Muscle of back (tissue), 13 donors: ENCODE measurements at places on chromosomes 7 and 10. TPM values are rescaled to one million over a fixed set of nuclear protein-coding genes. Genes with fewer than 3 reads are reported as not detected.

- DNase-seq, result peak; percentile 97
Measured at GRCh38 chr10:95656291-95657164, at the start of gene ALDH18A1. Gene ALDH18A1 (minus strand): TSS chr10:95656711. CDS start chr10:95653377, 3,334 bp downstream.

The IGFBP3 gene
- polyA plus RNA-seq, result 226 TPM

DNA sequence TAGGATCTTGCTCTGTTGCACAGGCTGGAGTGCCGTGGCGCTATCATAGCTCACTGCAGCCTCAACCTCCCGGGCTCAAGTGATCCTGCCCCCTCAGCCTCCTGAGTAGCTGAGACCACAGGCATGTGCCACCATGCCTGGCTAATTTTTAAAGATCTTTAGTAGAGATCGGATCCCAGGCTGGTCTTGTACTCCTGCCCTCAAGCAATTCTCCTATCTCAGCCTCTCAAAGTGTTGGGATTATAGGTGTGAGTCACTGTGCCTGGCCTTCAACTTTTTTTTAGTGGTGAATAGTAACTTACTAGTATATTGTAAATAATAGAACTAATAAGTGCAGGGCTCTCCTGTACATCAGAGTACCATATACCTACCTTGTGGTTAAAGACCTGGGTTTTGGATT is 52.1 kb upstream of the LMTK2 start:
- no peak for DNase-seq

- no peak for DNase-seq
Measured at GRCh38 chr7:131170440-131171271, 157.0 kb upstream of the MKLN1 start.

The AGAP3 gene
- 69.2 TPM for polyA plus RNA-seq

GRCh38 chr7:125506331-125506730 is 576.7 kb upstream of the POT1 start:
- DNase-seq, result no peak

DNA sequence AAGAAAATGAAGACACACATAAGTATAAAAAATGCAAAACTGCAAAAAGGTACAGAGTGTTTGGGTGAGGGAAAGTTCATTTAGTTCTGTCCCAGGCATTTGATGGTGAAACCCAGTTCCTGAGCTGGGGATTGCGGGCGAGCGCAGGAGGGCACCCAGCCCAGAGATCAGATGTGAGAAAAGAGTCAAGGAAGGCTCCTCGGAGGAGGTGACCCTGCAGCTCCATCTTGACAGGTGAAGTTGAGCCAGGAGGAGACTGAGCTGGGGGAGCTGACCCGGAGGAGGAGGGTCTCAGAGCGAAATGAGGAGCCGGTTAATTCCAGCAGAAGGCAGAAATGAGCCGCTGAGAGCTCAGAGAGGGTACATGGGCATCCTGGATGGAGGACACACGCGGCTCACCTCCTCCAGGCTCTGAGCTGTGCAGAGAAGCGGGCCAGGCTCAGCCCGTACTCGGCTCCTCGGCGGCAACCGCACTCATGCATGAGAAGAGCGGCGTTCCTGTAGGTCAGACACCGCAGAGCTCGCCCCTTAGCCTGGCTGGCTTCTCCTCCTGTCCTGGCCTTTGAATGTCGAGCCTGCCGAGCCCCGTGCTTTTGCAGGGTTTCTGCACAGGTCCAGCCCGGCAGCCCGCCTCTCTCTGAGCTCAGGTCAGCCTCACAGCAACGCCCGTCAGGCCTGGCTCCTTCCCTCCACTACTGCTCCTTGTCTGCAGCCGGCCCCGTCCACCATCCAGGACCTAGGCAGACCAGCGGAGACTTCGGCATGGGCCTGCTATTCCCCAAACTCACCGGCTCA is 9.5 kb upstream of the RAMP3 start:
- DNase-seq, result no peak

The AGAP5 gene
- 5.5 TPM for polyA plus RNA-seq

GRCh38 chr10:97090644-97091043 is 95.1 kb downstream of the SLIT1 start:
- no peak for DNase-seq

DNA sequence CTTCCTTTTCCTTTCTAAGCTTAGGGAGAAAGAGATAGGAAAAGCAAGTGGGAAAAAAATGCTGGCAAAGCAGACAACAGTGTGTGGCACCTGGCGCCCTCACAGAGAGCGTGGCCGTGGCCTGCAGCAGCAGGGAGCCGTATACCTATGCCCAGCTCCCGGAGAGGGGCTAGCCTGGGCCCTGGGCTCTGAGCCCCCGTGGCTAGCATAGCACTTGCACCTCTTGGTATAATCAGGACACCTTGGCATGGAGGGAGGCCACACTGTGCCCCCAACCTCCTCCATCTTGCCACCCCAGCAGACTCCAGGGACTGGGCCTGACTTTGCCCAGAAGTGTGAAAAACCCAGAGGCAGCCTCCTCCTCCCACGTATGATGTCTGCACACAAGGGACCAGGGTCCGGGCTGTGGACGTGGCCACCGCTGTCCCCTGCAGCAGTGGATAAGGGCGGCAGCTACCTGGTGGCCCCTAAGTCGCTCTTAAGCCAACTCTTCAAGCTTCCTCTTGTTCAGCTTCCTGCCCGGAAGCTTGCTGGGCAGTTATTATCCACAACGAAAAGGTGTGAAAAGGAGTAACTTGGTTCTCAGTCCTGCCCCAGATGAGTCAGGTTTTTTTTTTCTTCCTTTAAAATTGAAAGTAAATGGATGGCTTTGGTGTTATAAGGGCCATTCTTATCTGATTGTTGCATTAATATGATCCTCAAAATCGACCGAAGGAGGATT is 249.1 kb upstream of the PITRM1 start:
- no peak for DNase-seq

GRCh38 chr10:6558759-6559461 is 21.2 kb downstream of the PRKCQ start:
- DNase-seq, result no peak

- no peak for DNase-seq
Measured at GRCh38 chr7:29510028-29510427, 53.6 kb upstream of the PRR15 start.

The VAX1 gene
- polyA plus RNA-seq, result not detected

DNA sequence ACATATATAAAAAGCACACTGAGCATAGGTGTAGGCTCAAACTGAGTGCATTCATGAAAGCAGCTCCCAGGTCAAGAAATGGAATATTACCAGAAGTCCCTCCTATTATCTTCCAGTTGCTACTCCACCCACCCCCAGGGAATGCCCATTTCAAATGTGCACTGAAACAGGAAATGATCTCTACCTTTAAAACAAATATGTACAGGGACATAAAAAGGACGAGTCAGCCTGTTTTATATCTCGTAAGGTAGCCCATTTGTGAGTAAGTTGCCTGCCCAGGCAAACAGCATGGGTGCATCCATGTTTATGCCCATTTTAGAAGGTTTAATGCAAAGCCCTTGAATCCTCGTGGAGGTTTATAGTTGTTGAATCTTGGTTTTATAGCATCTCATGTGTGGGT is 10.4 kb downstream of the FFAR4 start:
- DNase-seq, result no peak

The PLAU gene
- polyA plus RNA-seq, result 23.5 TPM

The FAM221A gene
- polyA plus RNA-seq, result 2.7 TPM

DNA sequence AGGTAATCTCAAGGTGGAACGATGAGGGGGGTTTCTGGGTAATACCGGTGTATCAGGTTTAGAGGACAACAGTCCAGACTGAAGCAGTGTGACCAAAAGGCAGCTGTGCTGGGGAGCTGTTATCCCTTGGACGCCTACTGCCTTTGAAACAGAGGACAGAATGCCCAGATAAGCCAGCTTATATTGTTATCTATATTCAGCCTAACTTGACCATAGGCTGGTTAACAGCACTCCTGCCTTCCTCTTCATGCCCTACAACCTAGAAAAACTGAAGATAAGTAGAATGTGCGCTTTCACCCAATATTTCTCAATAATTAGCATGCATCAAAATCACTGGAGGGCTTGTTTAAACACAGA is 44.9 kb downstream of the IL6 start:
- no peak for DNase-seq

- no peak for DNase-seq
Measured at GRCh38 chr7:158414486-158414961, 173.1 kb downstream of the PTPRN2 start.

The ADAP1 gene
- 2.5 TPM for polyA plus RNA-seq

GRCh38 chr7:141646826-141647480 is 55.0 kb downstream of the DENND11 start:
- DNase-seq, result no peak

The GNA12 gene
- polyA plus RNA-seq, result 30.4 TPM

The EPO gene
- not detected for polyA plus RNA-seq

DNA sequence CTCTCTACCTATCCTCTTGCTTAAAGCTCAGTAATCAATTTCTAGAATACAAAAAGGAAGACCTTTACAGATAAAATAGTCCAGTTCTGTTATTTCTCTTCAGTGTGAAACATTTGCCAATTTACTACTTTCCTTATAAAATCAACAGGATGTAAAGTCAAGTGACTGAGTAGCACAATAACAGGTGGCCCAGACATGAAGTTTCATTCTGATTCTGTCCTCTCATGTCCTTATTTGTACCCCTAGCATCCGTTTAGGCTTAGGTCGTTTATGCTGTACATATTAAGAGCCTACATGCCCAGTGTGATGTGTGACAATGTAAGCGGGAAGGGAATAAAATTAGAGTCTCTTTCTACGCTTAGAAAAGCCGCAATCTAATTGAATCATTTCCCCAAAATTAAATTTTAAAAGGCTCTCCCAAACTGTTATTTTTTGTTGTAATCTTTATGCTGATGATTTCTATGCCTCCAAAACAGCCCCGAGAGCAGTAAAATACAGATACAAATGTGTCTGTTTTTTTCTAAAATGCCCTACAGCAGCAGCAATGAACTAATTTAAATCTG is 29.1 kb downstream of the EPC1 start:
- DNase-seq, result no peak

DNA sequence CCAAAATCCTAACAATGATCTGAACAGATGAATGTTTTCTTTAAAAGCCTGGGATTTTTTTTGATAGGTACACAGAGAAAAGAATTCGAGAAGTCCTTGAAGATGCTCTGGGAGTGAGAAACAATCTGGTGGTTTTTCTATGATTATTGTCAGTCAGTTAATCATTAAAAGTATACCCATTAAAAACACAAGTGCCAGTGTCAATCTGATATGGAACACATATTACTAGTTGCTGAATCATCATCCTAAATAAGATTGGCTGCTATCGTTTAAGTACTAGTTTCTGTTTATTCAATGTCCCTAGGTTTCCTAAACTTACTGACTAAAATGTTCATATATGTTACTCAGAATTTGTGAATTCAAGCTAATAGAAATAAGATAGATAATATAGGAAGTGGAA is 16.1 kb downstream of the COL28A1 start:
- no peak for DNase-seq

DNA sequence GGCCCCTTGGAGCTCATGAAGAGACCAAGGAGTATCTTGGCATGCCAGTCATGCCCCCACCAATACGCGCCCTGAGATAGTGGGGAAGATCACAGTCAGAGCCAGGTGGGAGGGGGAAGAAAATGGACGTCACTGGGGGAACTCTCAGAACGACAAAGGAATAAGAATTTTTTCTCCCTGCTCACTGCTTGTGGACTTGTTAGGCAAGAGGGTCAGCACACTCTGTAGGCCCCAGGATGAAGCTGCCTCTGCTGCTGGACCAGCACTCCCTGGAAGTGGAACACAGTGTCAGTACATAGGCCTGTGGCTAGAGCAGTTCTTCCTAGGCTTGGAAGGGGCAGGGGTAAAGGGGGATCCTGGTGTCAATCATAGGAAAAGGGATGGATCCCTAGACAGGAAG is 46.5 kb downstream of the DRGX start:
- no peak for DNase-seq

GRCh38 chr10:19518632-19519031 is 297.6 kb upstream of the PLXDC2 start:
- DNase-seq, result no peak

DNA sequence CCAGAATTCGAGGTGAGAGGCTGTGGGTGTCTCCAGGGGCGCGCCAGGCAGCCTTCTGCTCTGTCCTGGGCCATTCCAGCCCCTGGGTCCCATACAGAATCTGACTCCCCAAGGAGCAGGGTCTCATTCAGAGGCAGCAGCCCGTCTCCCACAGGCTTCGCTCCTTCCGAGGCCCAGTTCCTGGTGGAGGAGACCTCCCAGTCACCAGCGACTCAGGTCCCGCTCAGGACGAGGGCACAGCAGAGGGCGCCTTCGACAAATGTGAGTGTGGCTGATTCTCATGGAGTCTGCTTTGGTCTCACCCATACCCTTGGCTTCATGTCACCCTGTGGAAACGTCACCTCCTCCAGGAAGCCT is 81.8 kb upstream of the GPR26 start:
- no peak for DNase-seq

The HOXA5 gene
- polyA plus RNA-seq, result 7.9 TPM

The FAS gene
- 11.9 TPM for polyA plus RNA-seq

The STAG3 gene
- polyA plus RNA-seq, result 9.9 TPM

DNA sequence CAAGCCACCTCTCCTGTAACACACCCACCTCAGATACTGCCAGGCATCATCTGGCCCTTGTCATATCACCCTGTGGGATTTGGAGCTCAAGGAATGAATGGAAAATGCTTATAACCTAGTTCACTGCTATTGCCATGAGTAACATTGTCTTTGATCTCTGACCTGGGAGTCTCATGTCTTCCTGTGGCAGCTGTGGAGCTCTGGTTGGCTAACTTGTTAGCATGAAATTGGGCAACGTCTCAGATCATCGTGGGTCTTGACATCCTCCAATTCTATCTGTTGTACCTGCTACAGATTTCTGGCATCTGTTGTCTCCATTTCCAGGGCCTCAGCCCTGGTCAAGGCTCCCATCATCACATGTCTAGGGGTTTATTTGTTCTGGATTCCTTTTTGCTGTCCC is 2.2 kb upstream of the TMEM270 start:
- DNase-seq, result no peak

DNA sequence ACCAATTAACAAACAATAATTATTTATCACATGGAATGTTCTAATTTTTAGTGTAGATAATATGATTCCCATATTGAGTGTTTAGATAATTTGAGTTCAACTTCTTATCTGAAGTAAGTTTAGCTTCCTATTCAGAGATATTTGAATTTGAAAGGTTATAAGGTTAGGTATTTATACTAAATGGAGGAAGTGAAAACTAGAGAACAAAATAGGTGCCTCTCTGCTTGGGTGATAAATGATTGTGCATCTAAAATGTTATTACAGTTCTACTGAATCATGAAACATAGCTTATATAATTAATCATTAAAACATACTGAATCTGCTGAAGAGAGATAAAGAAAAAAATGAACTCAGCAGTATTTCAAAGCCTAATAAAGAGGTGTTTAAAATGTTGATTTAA is 1174.3 kb downstream of the XPNPEP1 start:
- no peak for DNase-seq

- no peak for DNase-seq
Measured at GRCh38 chr10:25811052-25811685, 122.9 kb upstream of the MYO3A start.

GRCh38 chr7:20798694-20799121 is 12.0 kb upstream of the SP8 start:
- no peak for DNase-seq

DNA sequence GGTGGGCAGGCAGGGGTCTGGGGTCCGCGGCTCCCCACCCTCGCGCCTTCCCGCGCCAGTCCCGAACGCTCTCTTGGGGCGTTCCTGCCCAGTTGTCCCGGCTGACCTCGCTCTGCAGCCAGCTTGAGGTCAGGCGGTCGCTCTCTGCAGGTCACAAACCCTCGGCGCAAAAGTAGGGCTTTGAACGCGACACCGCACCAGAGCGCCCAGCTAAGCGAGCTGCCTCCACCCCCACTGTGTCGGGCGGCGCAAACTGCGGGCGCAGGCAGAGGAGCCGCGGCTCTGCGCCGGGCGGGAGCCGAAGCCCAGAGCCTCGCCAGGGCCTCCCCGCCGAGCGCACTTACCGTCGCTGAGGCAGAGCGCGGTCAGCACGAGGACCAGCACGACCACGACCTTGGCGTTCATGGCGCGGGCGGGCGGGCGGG is 284 bp downstream of the CXCL12 start:
- DNase-seq, result peak; percentile 40

- DNase-seq, result no peak
Measured at GRCh38 chr7:92837000-92837749, 802 bp upstream of the CDK6 start.
